ENCODE measurements at places on chromosomes 7 and 10.

GRCh38 chr7:80611779-80612178, 26.7 kb upstream of the CD36 start:
- no peak for DNase-seq

- DNase-seq = no peak
These were observed 136.9 kb upstream of the FZD1 start for GRCh38 chr7:91127325-91127724.

GRCh38 chr7:107166736-107167426, 1.9 kb upstream of the HBP1 start:
- DNase-seq = no peak

GRCh38 chr7:139687211-139687954, 90.4 kb downstream of the HIPK2 start:
- no peak for DNase-seq

- DNase-seq = no peak
These were observed 58.3 kb downstream of the DPYSL4 start for GRCh38 chr10:132245056-132245455.

GRCh38 chr10:122116331-122116730, 127.4 kb downstream of the TACC2 start:
- no peak for DNase-seq

DNA sequence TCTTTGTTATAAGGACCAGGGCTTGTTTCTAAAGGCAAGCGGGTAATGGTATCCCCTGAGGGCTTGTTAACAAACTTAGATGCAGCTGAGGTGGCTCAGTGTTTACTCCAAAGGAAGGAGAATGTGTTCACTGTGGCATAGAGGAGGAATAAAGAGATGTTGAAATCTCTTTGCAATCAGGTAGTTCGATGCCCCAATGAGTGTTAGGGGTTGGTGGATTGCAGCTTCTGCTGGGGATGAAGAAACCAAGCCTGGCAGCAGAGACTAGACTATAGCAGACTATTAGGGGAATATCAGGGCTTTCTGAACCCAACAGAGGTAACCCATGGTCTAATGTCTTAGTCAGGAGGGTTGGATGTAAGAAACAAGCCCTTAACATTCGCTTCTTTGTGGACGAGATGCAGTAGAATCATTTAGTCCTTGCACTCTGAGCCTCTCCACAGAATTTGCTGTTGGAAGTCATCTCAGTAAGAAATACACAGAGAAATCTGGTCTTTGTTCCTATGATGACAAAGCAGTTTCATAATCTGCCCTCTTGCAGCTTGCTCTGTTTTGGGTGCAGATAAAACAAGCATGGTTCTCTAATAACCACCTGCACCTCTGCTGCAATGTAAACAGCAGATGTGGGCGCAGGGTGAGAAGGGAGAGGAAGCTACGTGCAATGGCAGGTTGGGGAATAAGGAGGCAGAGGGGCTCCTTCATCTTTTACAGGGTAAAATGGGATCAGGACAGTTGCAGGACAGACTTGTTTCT, 108.6 kb downstream of the NRF1 start:
- DNase-seq = no peak

- DNase-seq = no peak
These were observed 31.5 kb downstream of the CUL1 start for GRCh38 chr7:148729984-148730733.

DNA sequence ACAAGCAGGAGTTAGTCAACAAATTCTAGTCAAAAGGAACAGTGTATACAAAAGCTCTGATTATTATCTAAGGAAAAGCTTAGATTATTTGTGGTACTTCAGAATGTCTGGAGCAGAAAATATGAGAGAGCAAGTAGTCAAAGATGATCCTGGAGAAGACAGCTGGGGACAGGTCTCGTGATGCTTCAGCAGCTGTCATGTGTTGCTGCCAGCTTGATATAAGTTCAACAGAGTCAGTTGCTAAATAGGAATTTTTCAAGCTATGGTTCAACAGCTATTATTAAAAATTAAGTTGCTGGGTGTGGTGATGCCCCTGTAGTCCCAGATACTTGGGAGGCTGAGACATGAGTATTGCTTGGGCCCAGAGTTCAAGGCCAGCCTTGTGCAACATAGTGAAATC, 240.0 kb upstream of the RHOBTB1 start:
- DNase-seq = no peak

GRCh38 chr7:116979430-116979829, 26.1 kb downstream of the ST7 start:
- DNase-seq = no peak

GRCh38 chr7:12911053-12911452, 223.6 kb downstream of the ARL4A start:
- DNase-seq = no peak

GRCh38 chr7:31022726-31023125, 29.4 kb upstream of the ADCYAP1R1 start:
- DNase-seq = no peak

DNA sequence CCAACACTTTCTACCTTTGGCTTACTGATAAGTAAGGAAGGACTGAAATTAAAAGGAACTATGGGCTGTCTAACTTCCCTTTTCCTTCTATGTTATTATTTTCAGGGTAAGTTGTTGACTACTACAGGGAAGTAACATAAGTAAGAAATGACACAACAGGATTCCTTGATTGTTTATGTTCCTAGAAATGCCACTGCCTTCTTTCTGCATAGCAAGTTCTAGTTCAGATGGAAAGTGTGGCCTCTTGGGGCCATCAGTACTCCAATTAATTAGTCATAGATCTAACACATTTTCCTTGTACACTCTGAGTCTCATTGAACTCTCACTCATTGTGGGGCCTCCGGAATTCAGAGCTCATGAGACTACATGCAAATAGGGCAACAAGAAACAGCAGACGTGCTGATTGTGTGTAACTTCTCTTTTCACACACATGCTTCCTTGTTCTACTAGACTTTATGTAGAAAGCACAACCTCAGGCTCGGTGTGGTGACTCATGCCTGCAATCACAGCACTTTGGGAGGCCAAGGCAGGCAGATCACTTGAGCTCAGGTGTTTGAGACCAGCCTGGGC, 35.3 kb upstream of the HIBADH start:
- no peak for DNase-seq

- DNase-seq = peak; percentile 67
These were observed 759 bp downstream of the DNAJB12 start for GRCh38 chr10:72353965-72354355.

DNA sequence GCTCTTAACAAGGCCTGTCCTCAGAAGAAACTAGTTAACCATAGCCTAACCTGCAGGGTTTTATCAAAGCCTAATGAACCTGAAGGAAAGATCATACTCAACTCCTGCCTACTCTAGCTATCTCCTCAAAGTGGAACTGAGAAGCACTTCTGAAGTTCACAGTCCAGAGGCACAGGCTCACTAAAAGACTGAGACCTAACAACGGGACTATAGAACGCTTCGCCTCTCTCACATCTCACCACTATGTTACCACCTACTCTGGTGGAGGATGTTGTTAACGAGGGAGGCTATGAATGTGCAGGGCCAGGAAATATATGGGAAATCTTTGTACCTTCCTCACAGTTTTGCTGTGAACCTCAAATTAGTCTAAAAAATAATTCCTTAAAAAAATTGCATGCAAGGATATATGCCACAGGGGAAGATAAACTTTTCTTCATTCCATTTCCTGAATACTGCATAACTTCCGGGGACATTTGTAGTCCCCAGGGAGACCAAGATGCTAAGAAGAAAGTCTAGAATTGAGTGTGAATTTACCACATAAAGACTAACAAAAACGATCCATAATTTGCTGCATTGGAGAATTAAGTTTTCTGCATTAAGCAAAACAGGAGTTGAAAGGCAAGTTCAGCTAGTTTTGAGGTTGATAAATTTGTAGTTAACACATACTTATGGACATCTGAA, 21.6 kb downstream of the LIPJ start:
- no peak for DNase-seq

DNA sequence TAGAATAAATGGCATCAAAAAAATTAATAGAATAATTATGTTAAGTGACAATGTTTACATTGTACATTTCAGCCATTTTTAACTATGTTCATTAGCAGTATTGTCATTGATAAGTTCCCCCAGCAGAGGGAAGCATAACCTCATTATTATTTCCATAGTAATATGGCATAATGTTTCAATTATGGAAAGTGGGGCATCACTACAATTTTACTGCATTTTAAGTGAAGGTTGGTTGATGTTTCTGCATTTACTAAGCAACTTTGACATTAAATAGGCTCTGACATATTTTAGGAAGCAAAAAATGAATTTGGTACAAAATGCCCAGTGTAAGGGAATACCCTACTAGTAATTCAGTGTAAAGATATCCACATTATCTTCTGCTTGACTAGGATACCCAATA, 218.3 kb downstream of the SEMA3A start:
- peak; percentile 57 for DNase-seq

DNA sequence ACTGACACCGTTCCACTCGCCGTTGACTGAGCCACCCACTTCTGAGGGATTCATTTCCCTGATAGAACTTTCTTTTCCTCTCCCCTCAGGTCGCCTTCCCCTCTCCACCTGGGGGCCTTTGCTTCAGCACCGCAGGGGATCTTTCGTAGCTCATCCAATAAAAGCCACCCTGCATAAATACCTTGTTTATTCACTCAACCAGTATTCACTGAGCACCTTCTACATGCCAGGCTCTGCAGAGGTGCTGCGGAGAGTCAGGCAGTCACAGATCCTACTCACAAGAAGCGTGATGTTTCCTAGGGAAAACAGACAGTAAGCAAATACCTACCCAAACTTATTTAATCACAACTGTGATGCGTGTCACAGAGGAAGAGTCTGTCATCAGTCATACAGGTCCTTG, 127.7 kb downstream of the TEX36 start:
- no peak for DNase-seq

DNA sequence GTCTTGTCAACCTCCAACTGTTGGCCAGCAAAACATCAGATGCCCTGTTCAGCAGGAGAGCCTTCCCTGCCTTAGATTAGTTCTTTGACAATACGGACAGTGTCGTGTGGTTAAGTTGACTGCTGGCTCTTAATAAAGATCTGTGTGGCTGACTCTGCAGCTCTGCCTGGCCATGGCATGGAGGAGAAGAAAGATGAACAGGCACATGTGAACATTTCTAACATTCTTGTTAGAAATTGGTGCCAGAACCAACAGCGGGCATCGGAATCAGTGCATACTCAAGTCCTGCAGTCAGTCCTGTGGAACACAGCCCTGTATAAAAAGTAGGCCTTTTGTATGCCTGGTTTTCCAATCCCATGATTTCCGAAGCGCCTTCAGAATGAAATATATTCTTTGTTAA, 455.6 kb downstream of the POM121L12 start:
- DNase-seq = no peak

- DNase-seq = peak; percentile 48
These were observed 7.8 kb upstream of the RBM28 start for GRCh38 chr7:128351296-128352152.

- DNase-seq = no peak
These were observed 874.6 kb downstream of the LRMDA start for GRCh38 chr10:76305930-76306615.

GRCh38 chr7:30934732-30935568, 23.3 kb downstream of the AQP1 start:
- DNase-seq = peak; percentile 22

GRCh38 chr10:48608279-48608681, 3.4 kb upstream of the ARHGAP22 start:
- peak; percentile 67 for DNase-seq

- no peak for DNase-seq
These were observed 124.6 kb downstream of the LRRTM3 start for GRCh38 chr10:67050415-67050814.

DNA sequence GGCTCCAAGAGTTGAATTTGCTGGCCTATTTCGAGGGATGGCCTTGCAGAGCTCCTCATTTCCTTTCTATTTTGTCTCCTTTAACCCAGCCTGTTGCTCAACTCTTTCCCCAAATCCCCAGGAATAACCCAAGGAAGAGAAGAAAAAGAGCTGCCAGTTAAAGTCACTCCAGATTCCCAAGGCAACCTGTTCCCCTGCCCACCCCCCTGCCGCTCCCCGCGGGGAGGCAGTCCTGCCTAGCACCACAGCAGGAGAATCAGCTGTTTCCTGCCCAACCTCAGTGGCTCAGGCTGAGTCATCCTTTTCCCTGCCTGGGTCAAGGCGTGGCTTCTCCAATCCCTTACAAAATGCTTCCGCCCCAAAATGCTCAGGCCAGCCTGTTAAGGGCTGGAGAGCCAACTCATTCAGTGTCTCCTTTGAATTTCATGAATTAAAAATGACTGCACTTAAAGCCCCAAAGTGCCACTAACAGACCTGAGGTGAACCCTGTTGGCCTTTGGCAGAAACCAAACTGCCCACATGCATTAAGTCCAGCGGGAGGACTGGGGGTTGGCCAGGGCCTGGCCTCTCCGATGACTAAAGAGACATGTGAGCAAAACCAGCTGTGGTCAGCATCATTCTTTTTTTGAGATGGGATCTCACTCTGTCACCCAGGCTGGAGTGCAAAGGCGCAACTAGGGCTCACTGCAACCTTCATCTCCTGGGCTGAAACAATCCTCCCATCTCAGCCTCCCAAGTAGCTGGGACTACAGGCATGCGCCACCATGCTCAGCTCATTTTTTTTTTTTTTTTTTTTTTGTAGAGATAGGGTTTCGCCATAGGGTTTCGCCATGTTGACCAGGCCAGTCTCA, 83.2 kb upstream of the KIF5B start:
- DNase-seq = peak; percentile 20

- no peak for DNase-seq
These were observed 1.3 kb upstream of the FOXL3 start for GRCh38 chr7:288671-289101.

DNA sequence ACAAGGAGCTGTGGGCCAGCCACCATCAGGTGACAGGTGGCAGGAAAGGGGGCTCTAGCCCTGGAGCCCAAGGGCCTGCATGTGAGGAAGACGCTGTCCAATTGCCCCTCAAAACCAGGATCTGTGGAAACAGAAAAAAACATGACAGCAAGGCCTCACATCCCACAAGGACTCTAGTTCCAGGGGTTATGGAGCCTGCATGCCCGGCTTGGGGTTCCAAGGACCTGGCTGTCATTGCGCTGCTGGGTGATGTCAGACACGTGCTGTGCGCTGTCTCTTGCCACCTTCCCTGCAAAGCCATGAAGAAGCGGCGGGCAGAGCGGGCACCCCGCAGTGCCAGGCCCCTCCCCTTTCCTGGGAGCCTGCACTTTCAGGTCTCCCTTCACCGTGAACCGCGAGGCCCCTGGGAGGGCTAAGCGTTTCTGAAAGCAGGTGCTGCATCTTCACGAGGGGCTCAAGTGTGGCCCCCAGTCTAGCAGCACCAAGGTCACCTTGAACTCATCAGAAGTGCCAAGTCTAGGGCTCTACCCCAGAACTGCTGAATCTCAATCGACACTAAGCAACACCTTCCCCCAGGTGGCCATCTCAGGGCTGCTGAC, 15.1 kb upstream of the CRYGN start:
- no peak for DNase-seq

DNA sequence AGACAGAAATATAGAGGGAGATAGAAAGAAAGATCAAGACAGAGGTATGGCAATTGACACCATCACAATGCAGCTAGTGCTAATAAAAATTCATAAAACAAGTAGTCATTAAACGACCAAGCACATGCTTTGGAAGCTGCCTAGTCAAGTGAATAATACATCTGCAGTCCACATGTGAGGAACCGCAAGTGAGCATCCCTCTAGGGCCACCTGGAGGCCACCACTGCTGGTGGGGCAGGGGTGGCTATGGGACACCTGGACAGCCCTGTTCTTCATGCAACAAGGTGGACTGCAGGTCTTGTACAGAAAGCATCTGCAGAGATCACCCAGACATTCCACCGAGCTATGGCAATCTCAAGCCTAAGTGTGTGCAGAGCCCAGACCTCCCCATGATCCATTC, 451.1 kb upstream of the PFKP start:
- DNase-seq = no peak

GRCh38 chr7:44333911-44334733, 8.7 kb upstream of the CAMK2B start:
- no peak for DNase-seq

GRCh38 chr7:52691257-52691656, 344.2 kb upstream of the POM121L12 start:
- DNase-seq = no peak

- no peak for DNase-seq
These were observed 84.4 kb upstream of the TNS3 start for GRCh38 chr7:47666164-47666862.

All from SK-N-SH (cell line).